ENCODE measurements at places on chromosomes 5 and 9.

- DNase-seq: no peak
Observed at GRCh38 chr5:15472116-15472515, 27.9 kb upstream of the FBXL7 start.

- no peak for DNase-seq
Observed at GRCh38 chr5:138370537-138370936, 18.1 kb downstream of the KDM3B start.

DNA sequence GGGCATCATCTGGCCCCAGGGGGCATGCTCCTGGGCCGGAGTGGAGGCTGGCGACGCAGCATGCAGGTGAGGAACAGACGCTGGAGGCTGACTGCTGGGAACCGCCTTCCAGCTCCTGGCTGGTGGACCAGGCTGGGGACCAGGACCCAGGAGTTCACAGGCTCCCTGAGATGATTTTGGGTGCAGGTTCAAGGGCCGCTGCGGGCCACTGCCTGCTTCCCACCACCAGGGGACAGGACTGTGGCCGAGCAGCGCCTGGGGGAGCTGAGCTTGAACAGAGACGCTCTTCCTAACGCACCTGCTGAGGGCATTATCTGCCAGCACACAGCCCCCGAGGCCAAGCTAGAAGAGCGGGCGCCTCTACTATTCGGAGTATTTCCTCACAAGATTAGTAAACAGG lies 132.1 kb upstream of the RAPGEF1 start:
- no peak for DNase-seq

DNA sequence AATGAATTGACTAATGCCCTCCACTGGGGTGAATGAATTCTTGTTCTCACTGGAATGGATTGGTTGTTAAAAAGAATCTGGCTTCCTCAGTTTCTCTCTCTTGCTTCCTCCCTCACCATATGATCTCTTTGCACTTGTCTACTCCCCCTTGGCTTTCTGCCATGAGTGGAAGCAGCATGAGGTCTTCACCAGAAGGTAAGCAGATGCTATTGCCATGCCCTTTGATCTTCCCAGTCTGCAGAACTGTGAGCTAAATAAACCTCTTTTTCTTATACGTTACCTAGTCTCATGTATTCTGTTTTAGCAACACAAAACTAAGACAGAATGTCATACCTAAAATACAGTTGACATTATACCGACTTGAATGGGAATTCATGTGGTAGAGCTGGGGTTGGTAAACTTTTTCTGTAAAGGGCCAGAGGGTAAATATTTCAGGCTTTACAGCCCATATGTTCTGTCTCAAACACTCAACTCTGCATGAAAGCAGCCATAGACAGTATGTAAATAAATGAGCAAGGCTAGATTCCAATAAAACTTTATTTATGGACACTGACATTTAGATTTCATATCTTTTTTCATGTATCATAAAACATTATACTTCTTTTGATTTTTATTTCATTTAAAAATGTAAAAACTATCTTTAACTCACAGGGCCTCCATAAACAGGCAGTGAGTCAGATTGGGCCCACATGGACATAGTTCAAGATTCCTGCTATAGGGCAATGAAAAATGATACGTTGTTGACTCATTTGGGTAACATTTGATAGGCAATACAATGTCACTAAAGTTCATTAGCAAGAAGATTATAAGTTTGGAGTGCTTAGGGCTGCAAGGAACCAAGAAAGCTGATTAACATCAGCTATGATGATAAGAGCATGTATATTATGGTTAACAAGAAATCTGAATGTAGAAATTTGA lies 79.4 kb upstream of the TLE4 start:
- no peak for DNase-seq

DNA sequence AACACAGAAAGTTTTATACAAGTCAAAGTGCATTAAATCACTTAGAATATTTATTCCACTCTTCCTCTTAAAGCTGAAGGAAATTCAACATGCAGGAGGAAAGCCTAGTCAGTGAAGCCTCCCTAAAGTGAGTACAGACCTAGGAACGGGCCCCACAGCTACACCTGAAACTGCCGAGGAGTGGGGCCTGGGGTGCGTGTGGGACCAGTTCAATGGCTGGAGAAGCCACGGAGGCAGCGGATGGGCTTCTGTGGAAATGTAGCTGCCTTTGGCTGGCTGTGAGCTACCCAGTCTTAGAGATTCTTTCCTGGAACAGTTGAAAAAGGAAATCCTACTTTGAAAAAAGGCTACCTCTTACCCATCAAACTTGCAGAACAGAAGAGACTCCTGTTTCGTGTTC lies 16.6 kb downstream of the ARPC5L start:
- no peak for DNase-seq

- peak; percentile 91 for DNase-seq
Observed at GRCh38 chr5:181221792-181222629, 1.1 kb upstream of the TRIM41 start.

DNA sequence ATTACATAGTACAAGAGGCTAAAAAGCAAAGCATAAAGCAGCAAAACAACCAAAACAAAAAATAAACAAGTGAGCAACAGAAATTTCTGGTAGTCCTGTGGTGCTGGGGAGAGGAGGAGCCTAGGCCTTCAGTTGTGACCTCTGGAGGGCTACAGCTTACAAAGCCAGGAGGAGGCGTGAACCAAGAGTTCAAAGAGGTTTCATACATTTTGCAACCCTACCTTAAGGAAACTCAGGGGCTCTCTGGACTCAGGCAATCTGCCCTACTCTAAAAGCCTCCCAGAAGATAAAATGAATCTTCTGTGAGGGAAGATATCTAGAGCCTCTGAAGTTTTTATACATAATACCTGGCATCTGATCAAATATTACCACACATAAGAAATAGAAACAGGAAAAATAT lies 187.4 kb downstream of the AGTPBP1 start:
- DNase-seq: no peak

DNA sequence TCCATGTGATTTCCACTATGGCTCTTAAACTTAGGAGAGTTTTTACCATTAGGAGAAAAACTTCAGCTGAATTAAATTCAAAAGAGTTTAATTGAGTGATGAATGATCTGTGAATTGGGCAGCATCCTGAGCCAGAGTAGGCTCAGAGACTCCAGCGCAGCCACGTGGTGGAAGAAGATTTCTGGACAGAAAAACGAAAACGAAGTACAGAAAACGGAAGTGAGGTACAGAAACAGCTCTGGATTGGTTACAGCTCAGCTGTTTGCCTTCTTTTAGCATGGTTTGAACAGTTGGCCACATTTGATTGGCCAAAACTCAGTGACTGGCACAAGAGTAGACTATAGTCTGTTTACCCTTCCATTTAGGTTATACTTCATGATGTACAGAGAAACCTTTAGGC lies 69.2 kb upstream of the PLPP1 start:
- peak; percentile 67 for DNase-seq

GRCh38 chr5:20514145-20514544 lies 526.1 kb upstream of the CDH18 start:
- DNase-seq: no peak

DNA sequence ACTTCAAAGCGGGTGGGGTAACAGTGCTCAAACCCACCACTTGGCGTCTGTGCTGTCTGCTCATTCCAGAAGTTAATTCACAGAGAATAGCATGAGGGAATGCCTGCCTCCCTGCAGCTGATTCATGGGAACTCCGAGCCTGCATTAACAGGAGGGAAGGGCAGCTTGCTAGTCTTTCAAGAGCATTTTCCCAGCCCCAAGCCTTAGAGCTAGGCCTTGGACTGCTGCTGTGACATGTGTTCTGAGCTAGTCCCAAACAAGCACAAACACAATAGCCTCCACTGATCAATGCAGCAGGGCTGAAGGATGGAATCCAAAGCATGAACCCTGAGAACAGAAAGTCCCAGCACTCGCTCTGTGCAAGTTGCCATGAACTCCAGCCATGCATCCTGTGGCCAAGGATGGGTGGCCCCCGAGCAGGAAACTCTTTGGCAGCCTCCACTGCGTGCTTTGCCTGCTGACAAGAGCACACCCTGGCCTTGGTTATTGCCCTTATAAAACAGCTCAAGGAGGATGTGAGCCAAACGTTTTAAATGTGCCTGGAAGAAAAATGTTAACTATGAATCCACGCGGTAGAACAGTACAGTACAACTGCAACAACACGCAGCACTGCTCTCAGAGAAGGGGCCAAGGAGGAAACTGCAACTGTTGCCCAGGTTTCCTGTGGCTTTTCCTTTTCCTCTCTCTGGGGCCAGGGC lies 653.1 kb upstream of the KLF4 start:
- DNase-seq: peak; percentile 86

- DNase-seq: peak; percentile 64
Observed at GRCh38 chr9:72315510-72316311, 49.3 kb downstream of the ZFAND5 start.

GRCh38 chr5:32450952-32451351 lies 6.4 kb upstream of the ZFR start:
- DNase-seq: no peak
